NCI-H146 (cell line): ENCODE measurements at places on chromosomes 7 and 10.

- DNase-seq: peak; percentile 26
Observed at GRCh38 chr7:66682350-66683093, 53.8 kb downstream of the KCTD7 start.

DNA sequence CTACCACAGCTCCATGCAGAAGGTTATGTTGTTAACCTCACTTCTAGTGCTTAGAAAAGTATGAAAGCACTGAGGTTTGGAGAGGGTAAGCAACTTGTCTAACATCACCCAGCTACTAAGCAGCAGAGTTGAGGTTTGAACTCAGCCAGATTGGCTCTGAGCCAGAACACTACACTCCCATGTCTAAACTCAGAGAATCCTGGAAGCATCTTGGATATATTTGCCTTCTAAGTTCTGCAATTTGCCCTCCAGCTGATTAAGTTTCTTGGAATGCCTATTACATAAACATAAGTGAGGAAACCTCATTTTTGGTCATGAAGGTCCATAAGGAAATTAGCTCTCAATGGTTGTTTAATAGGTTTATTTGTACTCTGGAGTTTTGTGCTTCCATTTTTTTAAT lies 78.1 kb upstream of the PHYHIPL start:
- no peak for DNase-seq

GRCh38 chr7:105773030-105773460 lies 103.4 kb downstream of the ATXN7L1 start:
- no peak for DNase-seq

GRCh38 chr10:70479165-70479581 lies 606 bp downstream of the PALD1 start:
- DNase-seq: no peak

DNA sequence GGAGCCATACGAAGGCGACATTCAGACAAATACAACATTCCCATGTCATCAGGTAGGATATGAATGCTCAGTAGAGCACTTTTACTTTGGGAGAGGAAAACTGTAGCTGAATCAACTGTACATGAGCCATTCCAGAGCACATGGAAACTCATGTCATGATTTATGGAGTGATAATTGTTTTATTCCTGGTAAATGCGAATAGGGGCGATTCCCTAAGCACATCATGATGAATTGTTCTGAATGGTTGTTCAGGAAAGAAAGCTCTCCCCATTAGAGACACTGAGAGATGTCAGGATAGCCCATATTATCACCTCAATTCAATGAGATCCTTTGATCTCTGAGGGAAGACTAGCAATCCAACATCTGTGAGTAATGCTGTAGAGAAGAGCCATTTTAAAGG lies 243.6 kb downstream of the FOXP2 start:
- no peak for DNase-seq

GRCh38 chr7:88216276-88216675 lies 3.6 kb downstream of the SRI start:
- DNase-seq: no peak

- DNase-seq: peak; percentile 29
Observed at GRCh38 chr7:25216837-25217236, 11.4 kb downstream of the NPVF start.

DNA sequence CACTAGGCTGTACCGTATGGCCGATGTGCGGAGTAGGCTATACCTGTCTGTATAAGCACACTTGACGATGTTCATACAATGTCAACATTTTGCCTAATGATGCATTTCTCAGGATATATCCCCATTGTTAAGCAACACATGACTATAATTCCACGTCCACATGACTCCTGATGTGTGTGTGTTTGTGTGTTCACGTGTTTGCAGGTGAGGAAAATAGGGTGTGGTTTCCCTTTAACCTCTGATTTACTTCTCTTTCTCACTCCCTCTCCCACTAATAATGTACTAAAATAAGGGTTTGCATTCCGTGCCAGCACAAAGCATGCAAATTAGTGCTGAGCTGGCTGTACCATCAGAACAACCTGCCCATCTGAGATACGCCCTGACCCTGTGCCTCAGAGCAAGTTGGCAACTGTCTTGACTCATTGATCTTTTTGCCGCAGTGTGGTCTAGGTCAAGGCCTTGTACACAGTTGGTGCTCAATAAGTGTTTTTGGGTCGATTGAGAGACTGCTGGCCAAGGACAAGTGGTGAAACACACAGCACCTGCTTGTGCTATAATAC lies 64.6 kb upstream of the DOCK1 start:
- DNase-seq: peak; percentile 17

DNA sequence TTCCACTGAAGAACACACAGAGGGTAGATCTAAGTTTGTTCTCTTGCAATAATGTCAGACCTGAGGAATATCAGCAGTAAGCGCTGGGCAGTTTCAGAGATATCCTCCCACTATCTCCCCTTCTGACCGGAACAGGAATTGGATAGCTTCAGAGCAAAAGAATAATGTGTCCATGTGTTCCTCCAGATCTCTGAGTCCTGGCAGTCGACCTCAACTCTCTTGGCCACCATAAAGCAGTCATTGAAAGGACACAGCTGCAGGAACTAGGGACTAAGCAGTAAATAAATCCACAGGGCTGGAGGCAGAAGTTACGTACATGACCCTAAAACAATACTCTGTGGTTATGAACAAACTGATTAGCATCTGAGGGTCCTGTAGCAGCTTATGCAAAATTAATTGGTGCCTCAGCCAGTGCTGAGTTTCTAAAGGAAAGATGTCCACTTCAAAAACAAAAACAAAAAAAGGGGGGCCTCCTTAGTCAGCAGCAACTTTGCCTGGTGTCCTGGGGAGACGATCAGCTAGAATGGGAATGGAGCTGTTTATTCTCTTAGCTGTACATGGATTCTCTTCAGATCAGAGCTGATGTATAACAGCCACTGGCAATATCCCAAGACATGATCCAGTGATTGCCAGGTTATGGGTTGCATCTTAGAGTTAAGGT lies 6.4 kb upstream of the PRTFDC1 start:
- no peak for DNase-seq

DNA sequence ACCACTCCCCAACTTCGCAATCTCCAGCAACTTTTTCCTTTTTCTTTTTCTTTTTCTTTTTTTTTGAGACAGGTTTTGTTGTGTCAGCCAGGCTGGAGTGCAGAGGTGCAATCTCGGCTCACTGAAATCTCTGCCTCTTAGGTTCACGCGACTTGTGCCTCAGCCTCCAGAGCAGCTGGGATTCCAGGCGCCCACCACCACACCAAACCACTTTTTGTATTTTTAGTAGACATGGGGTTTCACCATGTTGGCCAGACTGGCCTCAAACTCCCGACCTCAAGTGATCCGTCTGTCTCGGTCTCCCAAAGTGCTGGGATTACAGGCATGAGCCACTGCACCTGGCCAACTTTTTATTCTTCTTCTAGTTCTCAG lies 55.0 kb downstream of the KIAA1549 start:
- DNase-seq: no peak

DNA sequence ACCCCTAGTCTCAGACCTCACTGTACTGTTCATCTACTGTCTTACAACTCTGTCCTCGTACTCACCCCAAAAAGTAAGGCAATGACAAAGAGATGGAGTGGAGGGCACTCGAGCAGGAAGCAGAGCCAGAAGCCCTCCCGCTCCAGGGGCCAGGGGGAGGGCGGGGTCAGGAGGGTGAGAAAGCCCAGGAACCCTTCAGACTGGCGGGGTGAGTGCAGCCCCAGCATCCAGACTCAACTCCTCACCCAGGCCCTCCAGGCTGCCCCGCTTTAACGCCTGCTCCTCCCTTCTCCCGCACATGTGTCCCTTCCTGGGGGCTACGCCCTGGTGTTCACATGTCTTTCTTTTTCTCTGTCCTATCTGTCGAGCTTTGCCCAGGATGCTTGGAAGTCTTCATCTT lies 66.1 kb downstream of the CALML3 start:
- DNase-seq: no peak

DNA sequence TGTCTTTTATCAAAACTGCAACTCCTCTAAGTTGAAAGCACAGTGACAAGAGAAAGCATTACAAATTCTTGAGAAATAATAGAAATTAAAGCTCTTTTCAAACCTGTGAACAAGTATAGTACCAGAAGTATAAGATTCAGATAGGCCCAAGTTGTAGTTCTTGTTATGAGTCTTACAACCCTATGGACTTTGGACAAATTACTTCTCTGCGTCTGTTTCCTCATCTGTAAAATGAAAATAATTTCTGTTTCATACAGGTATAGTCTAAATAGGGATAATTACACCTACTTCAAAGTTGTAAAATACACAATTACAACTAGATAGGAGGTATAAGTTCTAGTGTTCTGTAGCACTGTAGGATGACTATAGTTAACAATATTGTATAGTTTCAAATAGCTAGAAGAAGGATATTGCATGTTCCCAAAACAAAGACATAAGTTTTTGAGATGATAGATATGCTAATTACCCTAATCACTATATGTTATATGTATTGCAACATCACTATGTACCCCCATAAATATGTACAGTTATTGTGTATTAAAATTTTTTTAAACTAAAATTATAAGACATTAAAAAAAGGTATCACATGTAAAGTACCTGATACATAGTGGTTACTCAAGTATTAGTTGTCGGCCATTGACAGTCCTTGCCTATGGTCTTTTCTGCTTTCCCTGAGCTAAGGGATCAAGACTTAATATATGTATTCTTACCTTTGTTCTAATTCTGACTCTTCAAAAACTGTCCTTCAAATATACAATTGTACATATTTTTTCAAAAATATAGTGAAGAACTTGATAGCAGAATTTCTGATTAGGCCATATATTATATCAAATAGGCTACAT lies 1.8 kb upstream of the WASL start:
- DNase-seq: no peak

DNA sequence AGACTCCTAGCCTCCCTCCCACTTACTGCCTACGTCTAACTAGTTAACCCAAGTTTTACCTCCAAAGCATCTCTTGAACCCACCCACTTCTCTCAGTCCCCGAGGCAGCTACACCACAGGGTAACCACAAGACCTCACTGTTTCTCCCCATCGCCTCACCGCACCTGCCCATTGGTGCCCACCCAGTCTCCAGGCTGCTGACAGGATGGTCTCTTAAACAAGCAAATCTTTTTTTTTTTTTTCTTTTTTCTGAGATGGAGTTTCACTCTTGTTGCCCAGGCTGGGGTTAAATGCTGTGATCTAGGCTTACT lies 47.0 kb downstream of the DENND2A start:
- DNase-seq: no peak

GRCh38 chr10:70668454-70668970 lies 3.8 kb upstream of the ADAMTS14 start:
- no peak for DNase-seq

- DNase-seq: no peak
Observed at GRCh38 chr10:81036257-81036656, 498.6 kb downstream of the SH2D4B start.

- DNase-seq: peak; percentile 70
Observed at GRCh38 chr10:123257904-123258456, 103.8 kb downstream of the BUB3 start.

DNA sequence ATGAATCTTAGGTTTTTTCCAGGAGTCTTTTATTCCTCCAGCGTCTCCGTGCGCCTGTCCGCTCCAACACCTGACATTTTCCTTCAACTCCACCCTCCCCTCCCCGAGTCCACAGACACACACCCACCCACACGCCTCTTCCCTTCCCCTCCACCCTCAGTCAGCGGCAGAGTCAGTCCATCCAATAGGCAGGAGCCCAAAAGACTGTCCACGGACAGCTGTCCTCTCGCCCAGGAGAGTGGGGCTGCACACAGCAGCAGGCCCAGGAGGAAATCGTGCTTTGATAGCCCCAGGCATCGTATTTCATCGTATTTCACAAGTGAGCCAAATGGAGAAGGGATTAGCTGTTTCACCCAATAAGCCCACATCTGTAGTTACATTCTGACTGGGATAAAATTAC lies 285.1 kb downstream of the ZEB1 start:
- DNase-seq: peak; percentile 23

DNA sequence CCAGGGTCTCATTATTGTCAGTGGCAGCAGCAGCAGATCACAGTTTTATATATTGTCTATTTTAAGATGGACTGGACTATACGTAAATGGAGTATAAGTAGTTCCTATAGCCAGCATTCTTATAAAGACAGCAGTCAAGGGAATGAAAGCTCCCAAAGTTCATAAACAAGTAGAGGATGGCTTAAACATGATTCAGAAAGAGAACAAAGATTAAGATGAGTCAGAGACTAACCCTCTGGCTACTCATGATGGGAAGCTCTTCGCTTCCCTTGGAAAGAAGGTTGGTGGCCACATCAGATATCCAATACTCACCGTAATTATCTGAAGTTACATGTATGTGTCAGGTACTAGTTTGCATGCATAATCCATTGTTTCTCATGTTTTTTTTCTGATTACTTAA lies 277.0 kb downstream of the INHBA start:
- DNase-seq: no peak

- no peak for DNase-seq
Observed at GRCh38 chr10:125976960-125977605, 80.7 kb downstream of the FANK1 start.

- no peak for DNase-seq
Observed at GRCh38 chr10:36096576-36096975, 454.5 kb upstream of the FZD8 start.

GRCh38 chr10:85643171-85643844 lies 723.3 kb downstream of the GRID1 start:
- DNase-seq: no peak

GRCh38 chr7:30284298-30285066 lies at the start of gene ZNRF2:
ZNRF2 (plus strand) TSS chr7:30284597; CDS start chr7:30285358, 761 bp downstream.
- peak; percentile 99 for DNase-seq

- no peak for DNase-seq
Observed at GRCh38 chr7:132063800-132064199, 507.4 kb upstream of the PODXL start.

GRCh38 chr7:28556025-28556424 lies 143.7 kb downstream of the CREB5 start:
- no peak for DNase-seq

- no peak for DNase-seq
Observed at GRCh38 chr7:44448922-44449583, 41.4 kb downstream of the NUDCD3 start.

- DNase-seq: no peak
Observed at GRCh38 chr7:2621061-2621828, 10.5 kb upstream of the TTYH3 start.

DNA sequence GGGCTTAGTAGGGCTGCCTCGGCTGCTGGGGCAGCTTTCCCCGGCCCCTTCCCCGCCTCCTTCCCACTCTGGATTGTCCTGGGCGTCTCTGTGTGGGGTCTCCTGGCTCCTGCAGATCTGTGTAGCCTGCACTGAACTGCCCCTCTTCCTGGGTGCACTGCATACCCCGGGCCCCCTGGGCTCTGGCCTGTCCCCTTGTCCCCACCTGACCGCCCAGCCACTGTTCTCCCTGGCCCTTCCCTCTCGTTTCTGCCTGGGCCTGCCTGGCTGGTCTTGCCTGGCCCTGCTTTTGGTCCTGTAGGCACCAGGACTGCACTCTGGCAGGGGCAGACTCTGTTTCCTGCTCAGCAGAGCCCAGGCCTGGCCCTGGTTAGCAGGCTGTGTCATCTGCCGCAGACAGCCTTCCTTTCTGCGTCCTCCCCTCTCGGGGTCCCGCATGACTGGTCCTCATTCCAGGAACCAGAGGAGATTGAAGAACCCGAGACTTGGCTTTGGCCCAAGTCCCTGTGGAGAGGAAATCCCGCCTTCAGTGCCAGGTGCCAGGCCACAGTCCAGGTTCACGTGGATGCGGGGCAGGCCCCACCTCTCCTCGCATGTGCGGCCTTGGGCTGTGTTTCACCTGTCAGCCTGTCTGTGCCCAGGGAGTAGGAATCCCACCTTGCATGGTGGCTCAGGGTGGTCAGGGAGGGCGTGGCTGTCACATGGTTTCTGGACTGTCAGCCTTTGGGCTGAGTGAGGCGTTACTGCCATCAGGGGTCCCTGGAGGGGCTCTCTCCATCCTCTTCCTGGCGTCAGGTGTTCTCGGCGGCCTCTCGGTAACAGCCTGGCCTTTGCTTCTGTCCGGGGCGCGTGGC lies 9.2 kb downstream of the INPP5A start:
- no peak for DNase-seq
